ENCODE measurements at places on chromosomes 2 and 18.

DNA sequence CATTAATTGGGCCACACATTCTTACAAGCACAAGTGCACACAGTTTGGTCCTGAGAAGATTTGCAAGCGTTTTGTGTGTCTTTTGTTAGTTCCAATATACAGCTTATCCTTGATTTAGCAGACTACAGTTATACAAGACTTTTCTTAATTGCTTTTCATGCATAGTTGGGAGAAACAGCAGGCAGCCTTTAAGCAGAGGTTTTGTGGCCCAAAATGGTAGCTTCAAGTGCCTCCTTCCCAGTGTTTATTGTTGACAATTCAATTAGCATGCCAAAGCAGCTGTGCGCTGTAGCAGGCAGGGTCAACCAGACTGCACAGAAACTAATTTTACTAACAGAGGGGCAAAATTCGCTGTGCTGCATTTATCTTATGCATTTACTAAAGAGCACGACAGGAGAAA, 47.5 kb downstream of the FRZB start:
- DNase-seq, result no peak

GRCh38 chr2:160419776-160420505, 73.7 kb downstream of the RBMS1 start:
- DNase-seq, result no peak

GRCh38 chr2:50491541-50492476, 540.1 kb downstream of the NRXN1 start:
- no peak for DNase-seq

GRCh38 chr2:120947327-120947726, 211.7 kb downstream of the GLI2 start:
- no peak for DNase-seq

DNA sequence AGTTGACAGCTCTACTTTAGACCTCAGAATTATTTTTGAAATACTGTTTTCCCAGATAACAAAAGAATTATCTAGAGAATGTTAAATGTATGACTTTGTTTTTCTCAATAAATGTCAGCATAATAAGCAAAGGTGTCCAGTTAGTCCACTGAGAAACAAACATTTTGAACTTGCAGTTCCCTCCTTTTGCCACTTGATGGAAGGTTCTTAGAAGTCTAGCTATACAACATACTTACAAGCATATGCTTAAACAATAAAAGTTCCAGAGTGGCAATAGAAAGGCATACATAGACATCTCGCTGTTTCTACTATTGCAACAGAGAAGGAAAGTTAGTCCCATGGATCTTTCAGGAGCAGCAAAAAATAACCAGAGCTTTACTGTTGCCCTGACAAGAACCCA, 11.8 kb downstream of the NDUFA10 start:
- no peak for DNase-seq

DNA sequence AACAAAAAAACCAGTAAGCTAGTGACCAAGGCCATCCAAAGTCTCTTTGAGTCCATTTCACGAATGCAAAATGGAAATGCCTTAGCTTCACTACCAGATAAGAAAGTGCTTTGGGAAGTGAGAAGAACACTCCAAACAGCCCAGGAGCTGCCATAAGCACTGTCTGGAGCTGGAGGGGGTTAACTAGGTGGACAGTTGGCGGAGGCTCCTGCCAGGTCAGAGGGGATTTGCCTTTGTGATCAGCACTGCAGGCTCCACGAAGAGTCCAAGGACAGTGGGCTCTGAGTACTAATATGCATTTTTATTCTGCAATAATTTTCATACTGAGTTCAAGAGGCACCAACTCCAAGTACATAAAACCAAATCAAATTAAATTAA, 233.3 kb upstream of the SMAD2 start:
- DNase-seq, result no peak

- DNase-seq, result no peak
Measured at GRCh38 chr2:74719066-74719465, 65.0 kb downstream of the SEMA4F start.

GRCh38 chr18:3615374-3615985, 165.5 kb downstream of the TGIF1 start:
- DNase-seq, result no peak

- DNase-seq, result no peak
Measured at GRCh38 chr2:170235860-170236679, 58.1 kb downstream of the MYO3B start.

DNA sequence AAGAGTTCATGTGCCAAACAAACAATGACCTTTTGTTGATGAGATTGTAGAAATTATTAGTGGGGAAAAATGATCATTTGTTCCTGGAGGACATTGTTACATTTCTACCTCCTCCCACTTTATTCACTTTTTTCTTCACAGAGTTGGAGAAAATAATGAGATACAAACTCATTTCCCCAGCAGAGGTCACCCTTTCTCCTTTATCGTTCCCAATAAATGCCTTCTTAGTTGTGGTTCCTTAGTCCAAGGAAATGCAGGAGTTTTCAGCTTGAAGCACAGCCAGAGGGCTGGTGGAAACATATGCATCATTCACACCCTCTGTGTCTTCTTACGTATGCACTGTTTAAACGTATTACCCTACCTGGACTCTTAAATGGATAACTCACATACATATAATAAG, 108.8 kb downstream of the SLC4A3 start:
- DNase-seq, result no peak

DNA sequence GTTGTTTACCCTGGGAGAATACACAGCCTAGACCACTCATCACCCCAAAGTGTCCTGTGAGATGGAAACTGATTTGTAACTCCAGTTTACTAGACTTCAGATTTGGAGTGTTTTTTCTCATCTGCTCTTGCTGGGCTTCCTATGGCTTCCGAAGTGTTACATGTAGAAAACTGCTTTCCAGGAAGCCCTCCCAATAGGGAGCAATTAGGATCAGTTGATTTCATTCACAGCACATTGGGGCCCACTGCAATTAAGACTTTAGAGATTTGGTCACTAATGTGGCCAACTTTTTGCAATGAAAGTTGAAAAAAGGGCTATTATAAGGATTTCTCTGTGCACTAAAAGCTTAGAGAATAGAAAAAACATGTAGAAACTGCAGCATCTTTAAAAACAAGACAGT, 656.6 kb upstream of the CHAC2 start:
- DNase-seq, result no peak

GRCh38 chr2:184685999-184686841, 87.9 kb downstream of the ZNF804A start:
- no peak for DNase-seq

GRCh38 chr2:190999058-190999457, 14.9 kb downstream of the STAT1 start:
- no peak for DNase-seq

DNA sequence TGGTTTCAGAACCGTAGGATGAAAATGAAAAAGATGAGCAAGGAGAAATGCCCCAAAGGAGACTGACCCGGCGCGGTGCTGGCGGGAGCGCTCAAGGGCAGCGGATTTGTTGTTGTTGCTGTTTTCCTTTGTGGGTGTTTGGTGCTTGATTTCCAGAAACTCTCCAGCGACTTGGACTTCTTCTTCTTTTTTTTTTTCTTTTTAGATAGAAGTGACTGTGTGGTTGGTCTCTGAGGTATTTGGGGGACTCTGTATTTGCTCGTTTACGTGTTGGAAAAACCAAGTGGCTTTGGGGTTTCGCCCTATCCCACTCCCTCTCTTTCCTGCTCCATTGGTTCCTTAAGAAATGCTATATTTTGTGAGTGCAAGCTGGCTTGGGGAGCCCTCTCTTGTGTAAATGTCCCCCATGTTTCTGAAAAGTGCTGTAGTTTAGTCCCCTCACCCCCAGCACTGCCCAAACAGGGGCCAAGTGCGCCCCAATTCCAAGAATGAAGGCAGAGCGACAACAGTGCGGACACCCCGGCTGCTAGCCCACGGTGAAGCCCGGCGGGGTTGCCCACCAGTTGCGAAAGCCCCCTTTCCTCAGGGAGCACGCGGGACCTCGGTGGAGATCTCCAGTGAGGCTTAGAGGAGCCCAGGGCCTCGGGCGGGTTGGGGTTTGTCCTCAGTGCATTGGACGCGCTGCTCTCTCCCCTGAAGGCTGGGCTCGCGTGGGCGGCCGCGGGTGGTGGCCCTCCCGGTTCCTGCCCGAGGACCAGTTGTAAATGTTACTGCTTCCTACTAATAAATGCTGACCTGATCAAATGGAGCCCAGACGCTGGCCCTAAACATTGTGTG, 1.8 kb downstream of the HOXD9 start:
- DNase-seq, result no peak

DNA sequence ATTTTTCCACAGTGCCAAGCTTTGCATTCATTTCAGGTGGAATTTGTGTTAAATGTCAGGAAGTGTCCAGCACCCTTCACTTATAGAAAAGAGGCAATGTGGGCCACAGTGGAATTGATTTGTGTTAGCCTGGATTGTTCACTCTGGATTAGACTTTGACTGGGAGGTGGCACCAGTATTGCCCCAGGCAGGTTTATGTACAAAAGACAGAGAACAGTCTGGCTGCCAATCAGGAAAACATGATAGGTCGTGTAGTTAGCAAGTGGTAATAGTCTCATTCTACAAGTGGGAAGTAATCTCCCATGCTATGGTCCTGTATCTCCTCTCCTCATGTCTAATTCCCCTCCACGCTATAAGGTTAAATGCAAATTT, 45.6 kb downstream of the RAB27B start:
- DNase-seq, result no peak

- no peak for DNase-seq
Measured at GRCh38 chr18:10301831-10302483, 152.5 kb upstream of the APCDD1 start.

DNA sequence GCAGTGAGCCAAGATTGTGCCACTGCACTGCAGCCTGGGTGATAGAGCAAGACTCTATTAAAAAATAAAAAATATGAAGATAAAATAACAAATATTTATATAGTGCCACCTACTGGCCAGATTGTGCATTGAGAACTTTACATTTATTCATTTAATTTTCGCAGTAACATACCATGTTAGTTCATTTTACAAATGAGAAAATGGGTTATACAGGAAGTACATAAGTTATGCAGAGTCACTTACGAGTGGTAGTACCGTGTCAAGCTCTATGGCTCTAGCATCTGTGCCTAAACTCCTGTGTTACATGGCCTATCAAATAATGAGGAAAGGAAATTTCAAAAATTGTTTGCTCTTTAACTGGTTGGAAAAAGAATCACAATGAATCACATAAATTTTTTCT, 27.9 kb downstream of the RIF1 start:
- no peak for DNase-seq
